NCI-H1436 treated with DMSO at 0.1 percent for 48 hours (cell line): ENCODE measurements at places on chromosomes 16 and 17.

- DNase-seq: no peak
Observed at GRCh38 chr17:34131386-34131785, 123.7 kb upstream of the CCL2 start.

DNA sequence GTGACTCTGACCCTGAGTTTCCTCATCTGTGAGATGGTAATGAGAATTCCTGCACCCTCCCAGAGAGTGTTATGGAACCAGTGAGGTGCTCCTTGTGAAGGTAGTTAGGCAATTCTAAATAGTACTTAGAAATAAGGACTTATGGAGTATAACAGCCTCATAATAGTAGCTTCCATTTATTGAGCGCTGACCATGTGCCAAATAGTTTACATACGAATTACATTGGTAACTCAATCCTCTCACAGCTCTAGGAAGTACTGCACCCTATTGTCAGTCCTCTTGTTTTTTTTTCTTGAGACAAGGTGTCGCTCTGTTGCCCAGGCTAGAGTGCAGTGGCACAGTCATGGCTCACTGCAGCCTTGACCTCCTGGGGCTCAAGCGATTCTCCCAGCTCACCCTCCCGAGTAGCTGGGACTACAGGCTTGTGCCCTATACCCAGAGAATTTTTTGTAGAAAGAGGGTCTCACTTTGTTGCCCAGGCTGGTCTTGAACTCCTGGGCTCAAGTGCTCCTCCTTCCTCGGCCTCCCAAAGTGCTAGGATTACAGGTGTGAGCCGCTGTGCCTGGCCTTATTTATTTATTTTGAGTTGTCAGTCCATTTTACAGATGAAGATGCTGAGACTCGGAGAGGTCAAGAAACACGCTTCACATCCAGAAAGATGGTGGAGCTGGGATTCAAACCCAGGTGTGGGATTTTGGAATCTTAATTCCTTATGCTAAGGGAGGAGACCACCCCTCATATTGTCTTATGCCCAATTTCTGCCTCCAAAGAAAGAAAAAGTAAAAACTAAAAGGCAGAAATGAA, 2.9 kb downstream of the TNS4 start:
- DNase-seq: peak; percentile 48

DNA sequence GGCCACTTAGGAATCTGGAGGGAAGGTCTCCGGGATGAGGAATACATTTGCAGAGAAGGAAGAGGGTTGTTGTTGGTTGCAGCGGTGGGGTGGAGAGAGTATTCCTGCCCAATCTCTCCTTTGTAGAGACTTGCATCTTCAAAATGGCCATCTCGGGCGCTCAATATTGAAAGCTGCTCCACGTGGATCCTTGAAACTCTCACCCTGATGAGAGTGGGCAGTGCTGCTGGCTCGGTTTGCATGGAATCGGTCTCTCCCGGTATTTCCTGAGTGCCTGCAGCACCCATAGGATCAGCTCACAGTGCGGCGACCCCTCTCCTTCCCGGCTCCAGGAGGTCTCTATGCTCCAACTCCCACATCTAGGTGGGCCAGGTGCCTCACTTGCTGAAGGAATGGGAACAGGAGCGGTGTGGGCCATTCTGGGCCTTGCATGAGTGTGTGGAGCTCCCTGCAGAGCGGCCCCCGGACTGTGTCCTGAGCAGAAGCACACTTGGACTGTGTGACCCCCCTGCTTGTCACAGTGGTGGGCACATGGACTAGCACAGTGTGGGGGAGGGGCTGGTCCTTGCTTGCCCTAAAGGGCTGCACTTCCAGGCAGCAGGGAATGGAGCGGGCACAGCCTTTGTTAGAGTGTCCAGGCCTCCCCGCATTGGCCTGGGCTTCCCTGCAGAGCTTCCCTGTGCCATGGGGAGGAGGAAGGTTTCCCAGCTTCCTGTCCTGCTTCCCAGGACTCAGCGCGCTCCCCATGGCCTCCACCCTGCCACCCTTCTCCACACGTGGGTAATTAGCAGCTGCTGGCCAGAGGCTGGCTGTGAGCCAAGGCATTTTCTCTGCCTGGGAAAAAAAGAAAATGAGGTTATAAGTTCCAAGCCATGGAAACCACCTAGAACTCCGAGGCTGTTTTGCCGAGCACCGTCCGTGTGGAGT, 139.3 kb downstream of the IRF8 start:
- no peak for DNase-seq

GRCh38 chr17:14428648-14429029, 127.8 kb downstream of the HS3ST3B1 start:
- no peak for DNase-seq

GRCh38 chr17:44547625-44548267, 9.5 kb upstream of the FZD2 start:
- no peak for DNase-seq

DNA sequence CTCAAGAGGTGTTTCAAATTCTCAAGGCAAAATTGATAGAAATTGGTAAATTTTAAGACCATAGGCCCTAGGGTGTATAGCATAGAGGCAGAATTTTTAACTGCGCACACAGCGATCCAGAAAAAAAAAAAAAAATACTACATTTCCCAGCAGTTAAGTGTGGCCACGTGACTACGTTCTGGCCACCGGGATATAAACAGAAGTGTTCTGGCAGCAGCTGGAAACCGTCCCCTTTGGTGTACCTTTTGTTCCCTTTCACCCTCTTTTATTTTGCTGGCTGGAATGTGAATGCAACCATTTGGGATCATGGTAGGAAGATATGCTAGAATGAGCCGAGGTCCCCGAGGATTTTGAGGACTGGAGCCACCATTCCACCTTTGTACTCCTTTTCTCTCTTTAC, 52.7 kb upstream of the AKAP1 start:
- no peak for DNase-seq

GRCh38 chr16:24589997-24590396, 50.6 kb downstream of the RBBP6 start:
- no peak for DNase-seq

DNA sequence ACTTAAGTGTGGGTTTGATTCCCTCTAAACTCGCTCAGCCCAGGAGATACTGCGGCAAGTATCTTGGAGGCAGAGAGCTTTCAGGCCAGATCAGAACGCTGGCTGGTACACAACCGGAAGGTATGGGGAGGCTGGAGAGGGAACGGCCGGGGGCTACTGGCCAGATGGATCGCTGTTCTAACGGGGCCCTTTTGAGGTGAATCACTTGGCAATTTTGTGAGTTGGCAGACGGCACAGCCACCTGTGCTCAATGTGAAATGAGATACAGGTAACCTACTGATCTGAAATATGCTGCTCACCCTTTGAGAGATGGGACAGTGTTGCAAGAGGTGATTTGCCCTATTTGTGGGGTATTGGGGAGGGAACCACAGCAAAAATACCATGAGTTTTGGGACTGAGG, 622.9 kb upstream of the RBFOX1 start:
- DNase-seq: no peak

GRCh38 chr16:88087517-88087877, 136.3 kb downstream of the BANP start:
- no peak for DNase-seq

- DNase-seq: no peak
Observed at GRCh38 chr16:48556913-48557351, 53.0 kb downstream of the N4BP1 start.

- DNase-seq: no peak
Observed at GRCh38 chr16:85068746-85069145, 41.2 kb downstream of the KIAA0513 start.

- DNase-seq: peak; percentile 70
Observed at GRCh38 chr17:76598004-76598439, 12.4 kb upstream of the ST6GALNAC2 start.

DNA sequence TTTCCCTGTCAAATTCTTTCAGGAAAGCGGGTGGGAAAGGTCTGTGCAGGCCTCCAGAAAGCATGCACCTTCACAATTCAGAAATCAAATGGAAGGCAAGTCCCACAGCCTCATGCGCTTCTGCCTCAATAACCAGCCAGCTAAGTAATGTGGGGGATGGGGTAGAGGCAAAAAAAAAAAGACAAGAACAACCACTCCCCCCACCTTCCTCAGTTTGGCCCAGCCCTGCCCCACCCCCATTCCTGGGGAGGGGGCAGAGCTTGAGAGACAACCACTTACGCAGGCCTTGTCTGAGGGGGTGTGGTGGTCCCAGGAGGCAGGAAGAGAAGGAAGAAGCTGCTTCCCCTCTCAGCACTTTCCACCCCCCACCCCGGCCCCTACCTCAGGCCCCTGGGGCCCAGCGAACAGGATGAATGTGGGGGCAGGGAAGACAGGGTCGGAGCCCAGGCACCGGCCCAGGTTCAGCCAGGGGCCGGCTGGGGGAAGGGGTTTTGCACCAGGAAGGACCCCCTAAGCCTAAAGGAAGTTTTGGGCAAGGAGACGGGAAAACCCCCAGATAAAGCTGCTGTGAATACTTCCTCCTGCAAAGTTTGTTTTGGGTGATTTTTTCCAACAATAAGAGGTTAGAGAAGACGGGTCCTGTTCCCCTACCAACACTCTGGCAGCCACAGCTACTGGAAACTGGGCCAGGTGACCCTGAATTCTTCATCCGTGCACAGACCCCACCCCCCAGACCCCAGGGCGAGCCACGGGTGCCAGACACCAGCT, 1.2 kb downstream of the JUP start:
- no peak for DNase-seq

GRCh38 chr16:51701025-51701424, 550.0 kb upstream of the SALL1 start:
- DNase-seq: no peak

DNA sequence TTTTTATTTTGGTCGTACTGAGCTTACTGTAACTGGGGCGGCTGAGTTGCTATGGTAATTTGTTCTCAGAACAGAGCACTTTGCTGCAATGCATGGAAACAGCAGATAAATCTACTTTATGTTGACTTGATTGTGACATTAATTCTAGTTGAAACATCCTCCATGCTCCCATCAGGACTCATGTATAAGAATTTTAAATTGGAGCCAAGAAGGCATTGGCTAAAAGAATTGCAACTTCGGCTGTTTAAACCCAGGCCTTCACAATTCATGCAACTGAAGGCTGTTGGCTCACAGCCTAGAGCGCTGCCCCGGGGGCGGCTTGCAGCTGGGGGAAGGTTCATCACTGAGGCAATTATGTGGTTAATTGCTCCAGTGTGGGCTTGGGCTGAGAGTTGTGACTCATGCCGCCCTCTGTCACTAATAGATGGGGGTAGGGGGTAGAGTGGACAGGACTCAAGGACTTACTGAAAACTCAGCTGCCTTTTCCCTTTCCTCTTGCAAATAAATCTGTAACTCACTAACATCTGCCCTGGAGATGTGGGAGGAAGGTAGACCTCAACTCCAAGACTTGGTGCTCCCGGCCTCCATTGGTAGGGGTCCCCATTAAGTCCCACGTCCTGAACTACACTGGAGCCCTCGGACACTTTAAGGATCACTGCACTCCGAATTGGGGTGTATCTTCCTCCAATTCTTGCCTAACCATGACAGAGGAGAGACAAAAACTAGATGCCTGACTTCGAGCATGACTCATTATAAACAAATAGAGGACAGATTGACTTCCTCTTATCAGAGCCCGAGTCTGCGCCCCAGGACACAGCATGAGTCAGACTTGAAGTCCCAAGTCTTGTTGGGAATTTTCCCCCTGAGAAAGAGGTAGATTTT, 37.5 kb downstream of the ERCC4 start:
- peak; percentile 23 for DNase-seq

DNA sequence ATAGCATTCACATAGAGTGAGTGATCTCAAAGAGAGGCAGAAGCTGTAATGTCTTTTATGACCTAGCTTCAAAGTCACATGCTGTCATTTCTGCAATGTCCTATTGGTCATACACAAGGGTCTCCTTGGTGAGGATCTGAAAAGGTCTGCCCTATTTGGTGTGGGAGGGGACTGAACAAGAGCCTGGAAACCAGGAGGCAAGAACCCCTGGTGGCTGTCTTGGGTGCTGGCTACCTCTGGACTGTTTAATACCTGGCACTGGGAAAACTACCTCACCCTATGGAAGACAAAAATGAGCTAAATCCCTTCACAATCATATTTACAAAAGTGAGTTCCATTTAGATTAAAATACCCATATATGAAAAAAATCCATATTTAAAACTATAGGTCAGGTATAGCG, 9.0 kb downstream of the KCTD13 start:
- DNase-seq: no peak

GRCh38 chr17:45258981-45259380, 2.9 kb downstream of the SPATA32 start:
- no peak for DNase-seq

DNA sequence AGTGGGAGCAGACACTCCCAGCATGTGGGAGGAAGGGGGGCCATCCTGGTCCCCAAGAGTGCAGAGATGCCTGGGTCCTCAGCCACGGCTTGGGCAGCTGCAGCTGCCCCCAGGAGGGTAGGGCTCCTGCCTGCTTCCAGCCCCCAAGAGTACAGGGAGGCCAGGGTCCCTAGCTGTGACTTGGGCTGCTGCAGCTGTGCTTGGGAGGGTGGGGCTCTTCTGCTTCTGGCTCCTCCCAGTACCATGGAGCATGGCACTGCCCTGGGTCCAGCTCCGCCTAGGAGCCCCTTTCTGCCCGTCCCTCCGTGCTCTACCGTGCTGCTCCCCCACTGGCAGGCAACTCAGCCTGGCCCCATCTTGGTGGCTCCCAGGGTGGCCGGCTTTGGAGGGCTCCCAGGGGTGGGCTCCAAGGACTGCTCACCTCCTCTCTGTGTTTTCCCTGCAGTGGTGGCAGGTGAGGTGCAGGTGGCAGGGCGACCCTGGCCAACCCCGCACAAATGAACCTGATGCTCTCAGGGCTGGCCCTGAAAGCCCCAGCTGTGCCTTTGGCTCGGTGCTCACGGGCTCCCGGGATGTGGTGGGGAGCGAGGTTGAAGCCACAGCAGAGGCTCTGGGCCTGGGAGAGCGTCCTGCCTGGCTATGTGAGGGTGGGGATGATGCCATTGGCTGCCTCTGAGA, 18.5 kb upstream of the USP22 start:
- no peak for DNase-seq

DNA sequence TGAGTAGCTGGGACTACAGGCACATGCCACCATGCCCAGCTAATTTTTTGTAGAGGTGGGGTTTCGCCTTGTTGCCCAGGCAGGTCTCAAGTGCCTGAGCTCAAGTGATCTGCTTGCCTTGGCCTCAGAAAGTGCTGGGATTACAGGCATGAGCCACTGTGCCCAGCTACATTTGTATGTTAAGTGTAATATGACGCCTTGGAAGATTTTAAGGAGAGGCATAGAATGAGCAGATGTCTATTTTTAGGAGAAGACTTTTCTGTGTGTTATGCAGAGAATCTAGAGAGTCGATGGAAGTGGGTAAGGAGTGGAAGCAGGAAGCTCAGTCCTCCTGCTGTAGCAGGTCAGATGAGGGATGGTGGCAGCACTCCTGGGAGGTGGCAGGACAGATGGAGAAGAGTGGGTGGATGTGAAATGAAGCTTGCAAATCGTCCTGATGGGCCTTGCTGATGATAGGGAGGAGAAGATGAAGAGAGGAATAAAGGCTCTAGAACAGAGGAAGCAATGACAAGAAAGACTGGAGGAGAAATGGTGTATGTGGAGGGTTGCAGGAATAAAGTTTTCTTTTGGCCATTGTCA, 125.3 kb downstream of the SHISA6 start:
- DNase-seq: no peak
